Osteocyte (in vitro differentiated cells): ENCODE measurements at places on chromosomes 3 and 15. TPM values are rescaled to one million over a fixed set of nuclear protein-coding genes. Genes with fewer than 3 reads are reported as not detected.
A peak's percentile ranks its signal among the peaks of the same experiment; 100 is the strongest.

DNA sequence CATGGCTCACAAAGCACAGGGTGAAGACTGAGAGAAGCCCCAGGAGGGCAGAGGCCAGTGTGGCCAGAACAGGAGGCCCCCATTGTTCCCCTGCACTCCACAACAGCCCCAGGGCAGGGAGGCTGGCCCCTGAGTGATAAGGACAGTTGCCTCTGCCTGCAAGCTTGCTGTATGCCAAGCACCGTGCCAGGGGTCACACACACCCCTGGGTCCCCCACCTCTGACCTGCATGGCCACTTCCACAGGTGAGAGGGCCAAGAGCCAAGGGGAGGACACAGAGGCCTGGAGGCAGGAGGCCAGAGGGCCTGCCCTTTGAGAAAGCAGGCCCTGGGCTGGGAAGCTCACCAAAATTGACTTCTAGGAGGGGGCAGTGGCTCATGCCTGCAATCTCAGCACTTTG is 23.7 kb downstream of the ATRIP start:
- peaks cover 10% of the 10 kb centered on the region for H3K36me3 ChIP-seq
- no peak overlapping the region for H3K27ac ChIP-seq
- no peaks in the 10 kb centered on the region for H3K27me3 ChIP-seq
- no peak for DNase-seq
- peaks cover 46% of the 10 kb centered on the region for H3K4me1 ChIP-seq

DNA sequence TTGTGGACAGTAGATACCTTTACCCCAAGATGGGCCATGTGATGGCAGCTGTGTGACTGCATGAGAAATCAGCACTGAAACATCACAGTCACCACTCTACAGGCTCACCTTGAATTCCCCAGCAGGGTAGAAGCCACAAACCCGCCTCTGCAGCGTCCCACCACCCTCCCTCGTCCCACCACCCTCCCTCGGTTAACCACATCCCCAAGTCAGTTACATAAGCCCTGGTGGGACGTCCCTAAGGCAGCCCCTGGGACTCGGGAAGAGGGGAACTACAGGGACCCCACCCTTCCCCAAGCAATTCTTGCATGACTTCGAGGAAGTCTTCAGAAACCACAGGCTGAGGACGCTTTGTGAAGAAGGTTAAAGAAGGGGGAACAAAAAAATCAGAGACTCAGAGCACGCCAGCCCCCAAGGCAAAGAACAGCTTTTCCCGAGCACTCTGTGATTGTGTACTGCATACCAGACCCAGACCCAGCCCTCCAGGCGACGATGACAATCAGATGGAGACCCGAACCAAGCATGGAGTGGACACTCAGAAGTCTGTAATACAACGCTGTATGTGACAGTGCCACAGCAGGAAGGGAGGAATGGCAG is 60.5 kb downstream of the SH3BP5 start:
- DNase-seq: peak; percentile 54
- H3K27me3 ChIP-seq: no peaks in the 10 kb centered on the region
- no peak overlapping the region for H3K4me3 ChIP-seq
- H3K27ac ChIP-seq: no peak overlapping the region

DNA sequence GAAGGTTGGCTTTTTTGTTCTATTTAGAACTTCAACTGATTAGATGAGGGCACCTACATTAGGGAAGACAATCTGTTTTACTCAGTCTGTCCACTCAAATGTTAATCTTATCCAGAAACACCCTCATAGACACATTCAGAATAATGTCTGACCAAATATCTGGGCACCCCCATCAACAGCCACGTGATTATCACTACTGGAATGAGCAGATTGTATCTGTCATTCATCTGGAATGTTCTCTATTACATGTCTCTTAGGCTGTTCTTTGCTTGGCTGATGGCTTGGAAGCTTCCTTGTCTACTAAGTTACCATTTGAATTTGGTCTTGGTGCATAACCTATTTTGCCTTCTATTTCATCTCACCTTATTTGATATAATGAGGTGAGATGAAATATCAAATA is 15.7 kb upstream of the LRRC58 start:
- no peak overlapping the region for H3K27ac ChIP-seq
- no peaks in the 10 kb centered on the region for H3K36me3 ChIP-seq
- H3K4me1 ChIP-seq: no peaks in the 10 kb centered on the region
- DNase-seq: no peak
- no peak overlapping the region for H3K4me3 ChIP-seq

- no peaks in the 10 kb centered on the region for H3K36me3 ChIP-seq
- DNase-seq: no peak
- H3K27me3 ChIP-seq: no peaks in the 10 kb centered on the region
- H3K4me3 ChIP-seq: no peak overlapping the region
- no peaks in the 10 kb centered on the region for H3K4me1 ChIP-seq
These were observed 71.9 kb downstream of the ADAMTS17 start for GRCh38 chr15:100269831-100270230.

GRCh38 chr3:123587401-123587800 is 2.5 kb upstream of the HACD2 start:
- DNase-seq: no peak
- H3K36me3 ChIP-seq: peaks cover 3% of the 10 kb centered on the region
- H3K4me1 ChIP-seq: peaks cover 33% of the 10 kb centered on the region
- peak overlapping the region; percentile 25 for H3K27ac ChIP-seq

CCDC54 gene
- total RNA-seq: not detected in 2 replicates

- H3K27ac ChIP-seq: no peak overlapping the region
- peaks cover 11% of the 10 kb centered on the region for H3K4me1 ChIP-seq
- H3K36me3 ChIP-seq: no peaks in the 10 kb centered on the region
- H3K27me3 ChIP-seq: peaks cover 45% of the 10 kb centered on the region
- no peak for DNase-seq
These were observed 284.1 kb upstream of the NR2E3 start for GRCh38 chr15:71526060-71526820.

DNA sequence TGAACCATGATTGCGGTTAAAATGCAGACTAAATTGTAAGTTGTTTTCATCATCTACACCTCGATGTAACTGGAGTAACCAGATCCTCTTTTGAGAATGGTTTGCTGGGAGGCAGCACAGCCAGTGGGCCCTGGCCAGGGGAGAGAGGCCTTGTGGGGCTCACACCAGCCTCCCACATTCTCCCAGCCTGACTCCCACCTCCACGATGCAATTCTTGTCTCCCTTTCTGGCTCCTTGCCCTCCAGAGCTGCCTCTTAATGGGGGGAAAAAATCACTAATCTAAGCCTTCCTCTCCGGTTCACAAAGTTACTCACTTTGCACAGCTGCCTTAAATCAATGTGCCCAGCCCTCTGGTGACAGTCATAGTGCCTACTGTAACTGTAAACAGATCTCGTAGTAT is 17.9 kb upstream of the PAQR5 start:
- H3K27me3 ChIP-seq: peaks cover 4% of the 10 kb centered on the region
- no peak overlapping the region for H3K27ac ChIP-seq
- H3K4me3 ChIP-seq: no peak overlapping the region
- H3K36me3 ChIP-seq: no peaks in the 10 kb centered on the region
- DNase-seq: no peak

GRCh38 chr3:195800240-195800639 is 11.5 kb downstream of the MUC4 start:
- H3K27ac ChIP-seq: no peak overlapping the region
- H3K27me3 ChIP-seq: peaks cover 56% of the 10 kb centered on the region
- no peaks in the 10 kb centered on the region for H3K36me3 ChIP-seq
- peaks cover 4% of the 10 kb centered on the region for H3K4me1 ChIP-seq

DNA sequence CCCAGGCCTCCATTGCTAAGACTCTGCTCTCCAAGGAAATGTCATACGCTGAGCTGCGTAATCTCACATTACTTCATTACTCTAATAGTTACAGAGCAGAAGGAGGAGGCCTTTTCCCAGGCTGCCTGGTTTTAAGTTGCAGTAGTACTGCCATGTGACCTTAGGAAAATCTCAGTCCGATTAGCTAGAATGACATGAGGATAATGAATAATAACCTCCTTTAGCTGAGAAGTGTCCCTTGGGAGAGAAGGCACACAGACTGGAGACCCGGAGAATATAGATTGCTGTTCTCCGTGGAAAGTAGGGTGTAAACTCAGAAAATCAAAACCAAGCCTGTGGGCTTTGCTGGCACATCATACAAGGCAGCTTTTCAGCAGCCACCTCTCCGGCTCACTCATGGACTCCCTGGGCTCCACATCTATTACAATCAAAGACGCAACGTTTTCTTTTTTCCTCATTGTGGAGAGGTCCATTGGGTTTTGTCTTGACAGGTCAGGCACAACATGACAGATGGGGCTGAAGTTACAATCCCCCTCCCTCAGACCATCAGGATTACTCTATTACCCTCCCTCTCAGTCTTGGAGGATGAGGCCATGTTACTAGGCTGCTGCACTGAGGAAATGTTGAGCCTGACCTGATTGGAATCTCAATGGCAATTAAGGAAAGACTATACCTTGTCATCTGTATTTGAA is 134.8 kb upstream of the MB21D2 start:
- H3K36me3 ChIP-seq: no peaks in the 10 kb centered on the region
- no peak overlapping the region for H3K4me3 ChIP-seq
- H3K27ac ChIP-seq: peak overlapping the region; percentile 35
- peaks cover 24% of the 10 kb centered on the region for H3K4me1 ChIP-seq

CCR8 gene
- not detected in 2 replicates for total RNA-seq

GRCh38 chr15:22918056-22918455 is 62.1 kb downstream of the CYFIP1 start:
- H3K4me3 ChIP-seq: no peak overlapping the region
- DNase-seq: no peak
- H3K4me1 ChIP-seq: peaks cover 2% of the 10 kb centered on the region
- peaks cover 49% of the 10 kb centered on the region for H3K36me3 ChIP-seq

CCDC9B gene
- total RNA-seq: 18.0 and 21.6 TPM in 2 replicates

- peaks cover 64% of the 10 kb centered on the region for H3K4me1 ChIP-seq
- no peaks in the 10 kb centered on the region for H3K27me3 ChIP-seq
- no peaks in the 10 kb centered on the region for H3K36me3 ChIP-seq
- H3K27ac ChIP-seq: peak overlapping the region; percentile 5
These were observed 216.9 kb upstream of the CDIN1 start for GRCh38 chr15:36362509-36362915.

ERICH6 gene
- 0.83 TPM in 1 of 2 replicates, not detected in the other for total RNA-seq

GRCh38 chr15:101523560-101523940 is 34.0 kb upstream of the PCSK6 start:
- H3K27me3 ChIP-seq: peaks cover 19% of the 10 kb centered on the region
- H3K27ac ChIP-seq: no peak overlapping the region
- H3K36me3 ChIP-seq: no peaks in the 10 kb centered on the region
- H3K4me3 ChIP-seq: no peak overlapping the region
